Endothelial cell (in vitro differentiated cells): ENCODE measurements at places on chromosomes 6 and 20. TPM values are rescaled to one million over a fixed set of nuclear protein-coding genes. Genes with fewer than 3 reads are reported as not detected.

DNA sequence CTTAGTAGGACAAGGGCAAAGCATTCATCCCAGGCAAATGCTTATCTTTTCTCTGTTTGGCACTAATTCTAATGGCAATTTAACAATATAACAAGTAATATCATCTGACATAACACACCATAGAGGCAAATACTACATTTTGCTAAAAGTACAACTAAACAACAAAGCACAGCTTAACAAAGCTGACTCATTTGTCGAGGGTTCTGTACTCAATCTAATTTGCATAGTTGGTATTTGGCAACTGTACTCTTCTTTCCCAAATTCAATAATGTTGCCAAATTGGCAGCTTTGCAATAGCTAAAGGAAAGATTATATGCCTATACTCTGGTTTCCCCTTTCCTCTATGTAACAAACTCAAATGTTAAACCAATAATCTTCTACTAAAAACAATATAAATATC, 461.0 kb downstream of the PKHD1 start:
- DNase-seq, result no peak

DNA sequence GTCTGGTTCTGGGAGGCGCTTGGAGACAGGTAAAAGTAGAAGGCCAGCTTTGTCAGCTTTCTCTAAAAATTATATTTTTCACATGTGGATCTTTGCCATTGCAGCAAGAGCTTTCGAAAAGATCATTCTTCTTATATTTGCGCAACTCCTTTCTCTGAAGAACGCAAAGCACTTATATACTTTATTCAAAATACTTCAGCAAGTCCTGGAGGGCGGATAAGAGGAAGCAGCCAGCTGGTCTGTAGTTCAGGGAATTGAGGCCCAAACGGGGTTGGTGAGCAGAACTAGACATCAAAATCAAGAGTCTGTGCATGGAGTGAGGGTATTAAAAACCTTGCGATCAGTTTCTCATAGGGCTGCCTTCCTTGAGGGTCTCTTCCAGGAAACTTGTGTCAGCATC, 182.3 kb downstream of the DTNBP1 start:
- DNase-seq, result no peak

The RIOK1 gene
- 12.6 TPM for total RNA-seq

DNA sequence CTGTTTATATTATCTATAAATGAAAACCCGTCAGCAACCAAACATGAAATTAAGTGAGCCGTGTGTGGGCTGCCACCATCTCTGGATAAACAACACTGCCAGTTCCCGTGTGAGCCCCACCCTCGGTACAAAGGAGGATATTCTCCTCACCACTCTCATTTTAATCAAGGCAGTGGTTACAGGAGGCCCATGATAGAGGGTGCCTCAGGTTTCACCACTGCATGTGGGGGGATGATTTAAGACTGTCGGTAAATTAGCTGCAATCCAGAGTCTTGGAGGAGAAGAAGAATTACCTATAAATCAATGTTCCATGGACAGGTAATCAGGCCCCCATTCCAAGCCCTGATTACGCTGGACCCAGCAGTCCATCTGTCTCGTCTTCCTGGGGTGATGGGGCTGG, 361.6 kb upstream of the SULF2 start:
- DNase-seq, result no peak

- DNase-seq, result no peak
Measured at GRCh38 chr6:118744261-118744941, 93.0 kb upstream of the CEP85L start.

- no peak for DNase-seq
Measured at GRCh38 chr6:34275128-34275804, 26.5 kb upstream of the SMIM29 start.

DNA sequence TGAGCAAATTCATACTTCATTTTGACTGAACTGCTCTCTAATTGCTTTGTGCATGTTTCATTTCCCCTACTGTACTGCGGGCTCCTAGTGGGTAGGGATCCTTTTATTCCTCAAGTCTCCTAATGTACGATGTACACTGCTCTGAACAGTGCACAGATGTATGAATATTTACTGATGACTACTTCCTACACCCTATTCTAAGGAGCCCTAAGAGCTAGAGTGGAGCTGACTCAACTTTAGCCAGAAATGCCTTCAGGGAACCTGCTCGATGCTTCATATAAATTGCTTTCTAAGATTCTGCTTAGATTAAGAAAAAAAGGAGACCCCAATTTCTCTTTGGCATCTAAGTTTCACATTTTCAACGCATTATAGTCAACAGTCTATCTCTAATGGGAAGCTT, 47.6 kb upstream of the SPDEF start:
- no peak for DNase-seq

- DNase-seq, result no peak
Measured at GRCh38 chr6:11989386-11989785, 22.7 kb upstream of the HIVEP1 start.

The GSTA2 gene
- total RNA-seq, result not detected

DNA sequence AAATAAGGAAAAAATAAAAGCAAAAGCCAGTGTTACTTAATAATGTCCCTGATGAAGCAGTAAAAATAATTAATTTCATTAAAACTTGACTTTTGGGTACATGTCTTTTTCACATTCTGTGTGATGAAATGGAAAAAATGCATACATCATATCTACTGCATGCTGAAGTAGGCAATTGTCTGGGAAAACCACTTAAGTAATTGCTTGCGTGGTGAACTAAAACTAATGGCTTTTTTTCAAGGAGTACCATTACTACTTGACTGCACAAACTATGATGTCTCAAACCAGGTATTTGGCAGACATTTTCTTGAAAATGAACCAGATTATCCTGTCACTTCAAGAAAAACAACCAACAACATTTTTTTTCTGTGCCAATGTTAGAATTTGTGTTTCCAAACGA, 91.3 kb upstream of the AKIRIN2 start:
- DNase-seq, result no peak

The RALY gene
- 168 TPM for total RNA-seq

DNA sequence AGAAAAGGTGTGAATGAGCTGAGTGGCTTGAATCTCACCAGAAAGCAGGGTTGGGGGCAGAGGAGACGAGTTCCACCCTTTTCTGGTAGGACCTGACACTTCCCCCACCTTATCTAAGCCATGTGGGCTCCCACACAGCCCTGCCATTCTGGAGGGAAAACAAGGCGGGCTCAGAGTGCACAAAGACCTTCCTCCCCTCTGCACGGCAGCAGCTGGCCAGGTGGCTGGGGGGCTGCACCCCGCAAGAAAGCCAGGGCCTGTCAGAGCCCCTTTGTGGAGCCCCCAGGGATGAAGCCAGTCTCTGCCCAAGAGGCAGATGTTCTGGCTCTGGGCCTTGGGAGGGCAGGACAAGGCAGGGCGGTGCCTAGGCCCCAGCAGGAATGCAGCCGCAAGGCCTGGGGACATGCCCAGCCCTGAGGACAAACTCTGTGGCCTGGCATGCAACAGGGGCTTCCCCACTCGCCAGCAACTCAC, 48.4 kb upstream of the DSN1 start:
- DNase-seq, result no peak

- no peak for DNase-seq
Measured at GRCh38 chr20:4869290-4870193, 131.8 kb downstream of the SLC23A2 start.

The SRSF12 gene
- total RNA-seq, result 3.9 TPM

DNA sequence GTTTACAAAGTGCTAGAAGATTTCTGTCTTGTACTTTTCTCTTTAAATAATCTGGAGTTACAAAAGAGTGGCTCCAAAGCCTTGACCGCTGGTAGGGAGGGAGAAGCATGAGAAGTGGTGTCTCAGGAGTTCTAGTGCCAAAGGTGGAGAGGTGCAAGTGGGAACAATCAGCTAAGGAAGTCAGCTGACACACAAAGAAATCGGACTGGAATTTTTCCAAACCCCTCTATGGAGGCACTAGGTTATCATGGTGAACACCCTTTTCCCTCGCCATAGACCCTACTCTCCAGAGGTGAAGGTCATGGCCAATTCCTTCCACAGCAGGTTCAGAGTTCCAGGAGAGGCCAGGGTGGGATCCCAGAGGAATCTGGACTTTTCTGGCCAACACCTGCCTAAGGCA, 14.8 kb downstream of the PLAGL2 start:
- no peak for DNase-seq
